Posterior vena cava (tissue), 2 donors: ENCODE measurements at places on chromosomes 2 and 18. TPM values are rescaled to one million over a fixed set of nuclear protein-coding genes. Genes with fewer than 3 reads are reported as not detected.
A peak's percentile ranks its signal among the peaks of the same experiment; 100 is the strongest.

DNA sequence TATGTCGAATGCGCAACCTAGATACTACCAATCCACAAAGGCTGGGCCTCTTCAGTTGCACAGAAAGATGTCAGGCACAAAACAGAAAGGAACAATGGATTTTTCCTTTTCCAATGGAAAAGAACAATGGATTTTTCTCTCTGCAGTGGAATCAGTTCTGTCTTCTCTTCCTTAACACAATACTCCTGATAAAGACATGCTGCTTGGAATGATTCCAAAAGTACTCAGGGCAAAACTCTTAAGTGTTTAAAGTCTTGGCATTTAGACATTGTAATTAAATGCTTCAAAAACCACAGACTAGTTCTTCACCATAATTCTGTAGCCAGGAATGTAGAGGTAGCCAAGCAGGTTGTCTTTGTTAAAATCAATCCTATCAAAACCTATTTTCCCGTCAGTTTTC is 46.7 kb upstream of the FLACC1 start:
- no peak for DNase-seq

DNA sequence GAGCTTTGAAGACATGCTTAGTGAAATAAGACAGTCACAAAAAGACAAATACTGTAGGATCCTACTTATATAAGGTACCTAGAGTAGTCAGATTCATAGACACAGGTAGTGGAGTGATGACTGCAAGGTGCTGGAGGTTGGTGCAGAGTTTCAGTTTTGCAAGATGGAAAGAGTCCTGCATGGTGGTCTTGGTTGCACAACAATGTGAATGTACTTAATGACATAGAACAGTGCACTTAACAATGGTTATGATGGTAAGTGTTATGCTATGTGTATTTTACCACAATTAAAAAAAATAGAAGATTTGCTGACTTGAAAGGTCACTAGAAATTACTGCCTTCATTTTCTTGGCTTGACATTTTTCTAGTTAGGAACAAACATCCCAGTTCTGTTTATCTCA is 9.5 kb downstream of the CERS6 start:
- no peak for DNase-seq

DNA sequence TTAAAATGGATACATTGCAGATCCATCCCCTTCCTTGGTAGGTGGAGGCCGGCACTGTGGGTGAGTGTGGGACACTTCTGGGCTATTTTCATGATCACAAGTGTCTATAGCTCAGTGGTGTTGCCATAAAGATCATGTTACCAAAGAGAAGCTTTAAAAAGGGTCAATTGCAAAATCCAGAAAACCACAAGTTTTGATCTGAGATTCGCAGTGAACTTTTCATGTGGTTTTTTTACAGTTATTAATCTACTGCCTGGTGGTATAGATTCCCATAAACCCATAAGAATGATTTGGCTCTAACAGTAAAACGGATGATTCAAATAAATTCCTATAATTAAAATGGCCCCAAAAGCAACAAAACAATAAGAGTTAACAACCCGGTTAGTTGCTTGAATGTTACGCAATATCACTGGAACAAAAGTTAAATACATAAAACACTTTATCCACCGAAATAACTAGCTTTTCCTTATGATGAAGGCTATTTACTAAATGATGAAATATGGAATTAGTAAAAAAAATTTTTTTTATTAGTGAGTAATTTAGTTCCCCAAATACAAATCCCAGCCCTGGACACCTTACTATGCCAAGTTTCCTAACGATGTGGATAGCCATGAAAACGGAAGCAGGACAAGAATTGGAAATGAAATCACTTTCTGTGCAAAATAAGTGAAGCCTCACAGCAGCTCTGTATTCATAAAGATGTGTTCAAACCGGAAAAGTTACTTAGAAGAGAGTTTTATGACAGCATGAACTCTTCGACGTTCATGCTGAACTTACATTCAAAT is 95.6 kb upstream of the THOC1 start:
- DNase-seq = no peak

- no peak for DNase-seq
These were observed 89.5 kb upstream of the STK39 start for GRCh38 chr2:168336786-168337388.

- no peak for DNase-seq
These were observed 94.9 kb downstream of the TMEM131 start for GRCh38 chr2:97900806-97901205.

DNA sequence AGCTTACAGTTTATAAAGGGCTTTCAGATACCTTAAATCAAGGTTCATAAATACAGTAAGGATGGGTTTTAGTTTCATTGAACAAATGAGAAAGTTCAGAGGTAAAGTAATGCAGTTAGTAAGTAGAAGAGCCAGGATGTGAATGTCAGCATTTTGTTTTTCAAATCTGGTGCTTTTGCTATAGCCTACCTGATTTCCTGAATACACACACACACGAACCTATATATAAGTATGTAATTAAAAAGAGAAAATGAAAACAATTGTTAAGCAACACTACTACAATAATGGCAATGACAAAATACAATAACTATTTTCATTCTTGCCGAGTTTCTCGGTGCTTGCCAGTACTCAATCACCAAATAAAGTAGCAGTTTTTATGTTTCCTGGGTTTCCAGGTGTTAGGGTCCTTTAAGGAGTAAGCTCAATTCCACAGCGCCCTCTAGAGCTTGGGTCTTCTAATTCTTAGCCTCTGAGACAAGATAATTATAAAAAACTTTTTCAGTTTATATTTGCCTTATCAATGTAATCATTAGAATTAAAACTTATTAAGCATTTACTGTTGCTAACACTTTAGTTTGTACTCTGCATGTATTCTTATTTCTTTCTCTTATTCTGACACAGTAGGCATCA is 512.9 kb upstream of the ACVR2A start:
- no peak for DNase-seq

DNA sequence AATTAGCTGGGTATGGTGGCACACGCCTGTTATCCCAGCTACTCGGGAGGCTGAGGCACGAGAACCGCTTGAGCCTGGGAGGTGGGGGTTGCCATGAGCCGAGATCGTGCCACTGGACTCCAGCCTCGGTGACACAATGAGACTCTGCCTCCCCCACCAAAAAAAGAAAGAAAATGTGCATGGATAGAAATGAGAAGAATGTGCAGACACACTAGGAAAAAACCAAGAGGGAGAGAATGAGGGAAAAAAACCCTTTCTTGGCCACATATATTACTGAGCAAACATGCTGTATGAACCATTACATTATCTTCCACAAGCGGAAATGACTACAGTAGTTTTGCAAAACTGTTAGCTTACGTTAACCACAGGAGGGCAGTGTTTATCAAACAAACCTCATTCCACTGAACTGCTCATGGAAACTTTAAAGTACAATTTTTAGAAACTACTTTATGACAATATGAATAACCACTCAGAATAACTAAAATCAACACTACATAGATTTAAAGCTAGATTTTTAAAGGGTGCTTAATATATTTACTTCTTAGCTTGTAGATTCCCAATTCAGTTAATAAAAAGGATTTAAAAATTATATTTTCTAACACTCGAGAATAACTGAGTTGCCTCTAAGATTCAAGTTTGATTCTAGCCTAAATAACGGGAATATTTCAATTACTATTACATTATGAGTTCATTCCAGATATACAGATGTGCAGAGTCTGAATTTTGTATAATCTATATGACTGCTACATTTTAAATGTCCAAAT is 26.4 kb downstream of the ASXL2 start:
- DNase-seq = no peak

- DNase-seq = no peak
These were observed 172.2 kb downstream of the LDLRAD4 start for GRCh38 chr18:13390711-13391110.

GRCh38 chr2:207219676-207220501 is 54.1 kb upstream of the KLF7 start:
- no peak for DNase-seq

DNA sequence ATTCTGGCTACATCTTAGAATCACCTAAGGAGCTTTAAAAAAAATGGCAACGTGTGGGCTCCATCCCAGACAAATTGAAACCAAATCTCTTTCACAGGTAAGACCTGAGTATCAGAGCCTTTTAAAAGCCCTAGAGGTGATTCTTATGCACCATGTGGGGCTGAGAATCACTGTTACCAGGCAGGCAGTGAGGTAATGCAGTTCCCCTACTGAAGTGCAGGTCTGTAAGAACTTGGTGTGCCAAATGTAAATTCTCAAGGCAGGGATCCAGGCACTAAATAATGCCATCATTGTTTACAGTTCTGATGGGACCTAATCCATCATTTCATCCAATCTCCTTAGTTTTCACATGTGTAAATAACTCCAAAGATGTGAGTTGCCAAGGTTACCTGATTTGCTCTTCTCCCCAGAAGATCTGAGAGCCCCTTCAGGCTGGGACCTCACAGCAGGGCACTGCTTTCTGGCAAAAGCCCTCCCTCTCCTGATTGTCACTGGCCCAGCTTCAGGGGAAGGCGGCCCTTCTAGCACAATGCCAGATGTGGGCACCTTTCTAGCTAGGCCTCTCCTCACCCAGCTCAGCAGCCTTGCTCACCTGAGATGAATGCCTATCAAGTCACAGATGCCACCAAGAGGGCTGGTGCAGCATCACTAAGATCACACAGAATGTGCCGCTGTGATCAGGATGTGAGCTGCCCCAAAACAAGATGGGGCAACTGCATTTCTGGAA is 73.6 kb upstream of the RGPD5 start:
- DNase-seq = peak; percentile 61

DNA sequence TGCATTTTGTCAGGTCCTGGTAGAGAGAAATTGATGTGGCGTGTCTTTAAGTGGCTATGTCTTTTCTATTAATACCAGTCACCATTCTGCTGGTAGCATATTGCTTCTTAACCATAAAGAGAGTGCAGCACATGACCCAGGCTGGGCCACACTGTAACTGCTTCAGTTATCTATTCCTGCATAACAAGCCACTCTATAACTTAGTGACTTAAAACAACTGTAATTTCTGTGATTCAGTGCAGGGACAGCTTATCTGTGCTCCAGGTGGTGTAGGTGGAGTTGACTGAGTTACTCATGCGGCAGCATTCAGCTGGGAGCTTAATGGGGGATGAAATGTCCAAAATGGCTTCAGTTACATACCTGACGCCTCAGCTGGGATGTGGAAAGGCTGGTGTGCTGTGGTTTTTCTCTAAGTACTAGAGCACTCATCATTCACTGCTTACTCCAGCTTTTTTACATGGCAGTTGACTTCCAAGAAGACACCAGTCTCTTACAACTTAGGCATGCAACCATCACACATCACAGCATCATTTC is 742.4 kb downstream of the SATB2 start:
- no peak for DNase-seq

DNA sequence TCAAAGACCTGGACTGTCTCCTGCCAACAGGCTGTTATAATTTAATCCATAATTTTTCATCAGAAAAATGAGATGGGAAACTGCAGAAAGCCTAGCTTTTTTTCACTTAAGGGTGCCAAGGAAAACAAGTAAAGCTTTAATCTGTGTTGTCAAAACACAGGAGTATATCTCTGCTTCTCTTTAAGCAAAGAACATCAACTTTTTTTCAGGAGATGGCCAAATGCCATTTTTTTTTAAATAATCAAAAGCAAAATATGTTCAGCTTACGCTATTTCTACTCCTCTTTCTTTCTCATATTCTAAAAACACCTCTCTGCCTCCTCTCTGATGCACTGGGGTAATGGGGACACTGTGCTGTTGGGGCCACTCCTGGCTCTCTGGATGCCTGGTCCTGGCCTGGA is 73.1 kb upstream of the NXPH2 start:
- DNase-seq = no peak

- no peak for DNase-seq
These were observed 434.5 kb upstream of the KLHL29 start for GRCh38 chr2:22950431-22950830.

The IL1F10 gene
- not detected for total RNA-seq

The RTP5 gene
- total RNA-seq = 0.10 TPM

The PREB gene
- total RNA-seq = 92.3 TPM

The CGREF1 gene
- total RNA-seq = 27.8 TPM

The RAMP1 gene
- 114 TPM for total RNA-seq

The MRPL33 gene
- 93.0 TPM for total RNA-seq

The NT5C1B gene
- not detected for total RNA-seq

The RUFY4 gene
- total RNA-seq = not detected

The ASXL3 gene
- 5.0 TPM for total RNA-seq

The RETREG2 gene
- total RNA-seq = 54.4 TPM

The DDX18 gene
- total RNA-seq = 45.8 TPM

The ANTXR1 gene
- total RNA-seq = 146 TPM
